ENCODE measurements at places on chromosomes 5 and 9.

- no peak for DNase-seq
Measured at GRCh38 chr9:17065062-17065461, 69.8 kb upstream of the CNTLN start.

GRCh38 chr9:93091453-93092081, 4.5 kb upstream of the CARD19 start:
- peak; percentile 59 for DNase-seq

- DNase-seq = no peak
Measured at GRCh38 chr5:137741718-137742117, 5.8 kb upstream of the KLHL3 start.

DNA sequence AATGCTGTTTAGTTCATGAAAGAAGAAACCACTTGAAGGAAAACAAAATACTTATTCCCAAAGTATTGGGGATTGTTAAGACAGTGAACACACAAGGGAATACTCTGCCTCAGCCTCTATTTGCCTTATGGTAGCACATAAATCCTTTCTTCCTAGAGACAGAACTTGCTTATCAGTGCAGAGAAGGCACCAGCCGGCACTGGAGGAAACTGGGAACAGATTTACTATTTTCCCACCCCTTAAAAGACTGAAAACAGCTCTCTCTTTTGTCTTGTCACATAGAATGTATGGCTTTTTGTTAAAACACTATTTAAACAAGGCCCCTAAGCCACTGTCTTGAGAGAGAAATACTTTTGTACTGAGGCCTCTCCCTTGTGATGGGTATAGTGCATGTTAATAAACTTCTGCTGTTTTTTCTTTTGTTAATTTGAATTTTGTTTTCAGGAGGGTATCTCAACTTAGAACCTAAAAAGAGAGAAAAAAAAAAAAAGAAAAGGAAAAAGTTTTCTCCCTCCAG, 40.7 kb upstream of the EDIL3 start:
- no peak for DNase-seq

DNA sequence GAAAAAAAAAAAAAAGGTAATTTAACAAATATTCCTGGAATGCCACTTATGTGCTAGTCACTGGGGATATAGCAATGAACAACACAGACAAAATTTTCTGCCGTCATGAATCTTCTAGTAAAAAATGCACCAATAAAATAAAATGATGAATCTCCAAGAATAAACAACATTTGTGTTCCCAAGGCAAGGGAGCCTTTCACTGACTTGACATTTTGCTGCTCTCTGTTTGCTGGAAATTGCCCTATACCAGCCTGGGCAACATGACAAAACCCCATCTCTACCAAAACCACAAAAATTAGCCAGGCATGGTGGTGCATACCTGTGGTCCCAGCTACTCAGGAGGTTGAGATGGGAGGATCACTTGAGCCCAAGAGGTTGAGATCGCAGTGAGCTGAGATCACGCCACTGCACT, 64.5 kb upstream of the ERBIN start:
- peak; percentile 80 for DNase-seq

DNA sequence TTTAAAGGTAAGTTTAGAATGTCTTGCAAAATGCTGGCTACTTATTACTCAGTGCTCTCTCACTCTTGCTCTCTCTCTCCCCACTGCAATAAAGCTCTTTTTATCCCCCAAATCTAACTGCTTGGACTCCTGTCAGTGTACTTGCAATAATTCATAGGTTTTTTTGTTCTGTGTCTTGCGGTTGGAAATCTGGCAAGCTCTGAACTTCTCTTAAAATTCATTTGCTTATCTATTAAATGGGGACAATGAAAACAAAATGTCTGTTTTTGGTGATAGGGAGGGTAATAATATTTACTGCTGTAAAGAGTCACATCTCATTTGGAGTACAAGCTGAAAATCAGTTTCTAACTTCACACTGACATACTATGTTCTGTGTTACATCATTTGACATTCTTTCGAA, 18.7 kb upstream of the OR13D1 start:
- no peak for DNase-seq

DNA sequence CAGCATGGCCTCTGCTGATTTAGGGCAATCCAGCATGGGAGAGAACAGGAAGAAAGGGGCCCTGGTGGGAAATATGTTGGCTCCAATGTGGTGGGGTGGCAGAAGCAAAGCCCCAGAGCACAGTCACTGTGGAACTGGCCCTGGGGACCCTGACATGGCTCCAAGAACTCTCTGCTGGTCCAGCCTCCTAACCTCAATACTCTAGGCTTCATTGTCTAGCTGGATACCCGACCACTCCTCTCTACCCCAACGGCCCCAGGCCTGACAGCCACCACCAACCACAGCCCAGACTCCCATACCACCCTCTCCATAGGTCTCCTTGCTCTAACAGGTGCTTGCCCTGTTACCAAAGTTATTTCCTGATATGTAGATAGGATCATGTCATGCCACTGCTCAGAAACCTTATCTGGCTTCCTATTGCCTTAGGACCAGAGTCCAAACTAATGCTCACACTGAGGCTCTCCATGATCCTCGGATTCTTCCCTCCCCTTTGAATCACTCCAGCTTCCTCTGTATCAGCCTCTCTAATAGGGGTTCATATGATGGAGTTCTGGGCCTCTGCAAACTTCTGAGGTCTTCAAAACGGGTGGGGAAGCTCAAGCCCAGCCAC, 12.9 kb downstream of the ACSL6 start:
- no peak for DNase-seq

- DNase-seq = no peak
Measured at GRCh38 chr5:27876071-27876470, 837.7 kb upstream of the CDH9 start.

DNA sequence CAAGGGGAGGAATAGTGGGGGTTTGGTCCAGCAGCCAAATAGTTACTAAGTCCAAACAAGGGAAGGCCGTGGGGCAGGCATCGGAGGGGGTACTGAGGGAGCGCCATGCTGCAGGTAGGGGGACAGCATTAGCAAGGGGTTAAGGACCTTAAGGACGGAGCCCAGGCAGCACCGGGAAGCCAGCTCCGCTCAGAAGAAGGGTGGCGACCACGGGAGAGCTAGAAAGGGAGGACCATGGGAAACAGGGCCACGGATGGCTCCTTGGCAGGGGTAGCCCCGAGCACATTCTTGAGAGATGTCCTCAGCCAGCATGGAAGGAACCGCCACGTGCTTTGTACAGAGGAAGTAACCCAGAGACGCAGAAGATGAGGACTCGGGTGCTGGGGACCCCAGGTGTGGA, 76.2 kb upstream of the STXBP1 start:
- no peak for DNase-seq

- no peak for DNase-seq
Measured at GRCh38 chr5:133779828-133780475, 167.6 kb upstream of the FSTL4 start.

DNA sequence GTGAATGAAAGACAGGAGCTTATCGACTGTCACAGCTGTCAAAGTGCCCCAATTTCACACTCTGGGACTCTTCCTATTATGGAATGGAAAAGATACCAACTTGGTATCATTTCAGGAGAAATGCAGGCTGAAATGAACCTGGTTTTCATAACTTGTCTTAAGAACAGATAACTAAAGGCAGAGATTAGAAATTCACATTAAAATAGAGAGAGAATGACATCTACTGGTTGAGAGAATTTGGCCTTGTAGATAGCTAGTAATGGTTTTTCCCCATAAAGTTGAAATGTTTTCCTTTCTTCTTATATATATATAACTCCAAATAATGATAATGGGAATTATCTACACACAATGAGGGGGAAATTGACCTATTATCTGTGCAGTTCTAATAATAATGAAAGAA, 600.2 kb upstream of the CCNG1 start:
- DNase-seq = no peak

- DNase-seq = no peak
Measured at GRCh38 chr5:79689541-79690466, at the start of gene CMYA5. CMYA5 (plus strand) TSS chr5:79689836; CDS start chr5:79689908, 72 bp downstream.

DNA sequence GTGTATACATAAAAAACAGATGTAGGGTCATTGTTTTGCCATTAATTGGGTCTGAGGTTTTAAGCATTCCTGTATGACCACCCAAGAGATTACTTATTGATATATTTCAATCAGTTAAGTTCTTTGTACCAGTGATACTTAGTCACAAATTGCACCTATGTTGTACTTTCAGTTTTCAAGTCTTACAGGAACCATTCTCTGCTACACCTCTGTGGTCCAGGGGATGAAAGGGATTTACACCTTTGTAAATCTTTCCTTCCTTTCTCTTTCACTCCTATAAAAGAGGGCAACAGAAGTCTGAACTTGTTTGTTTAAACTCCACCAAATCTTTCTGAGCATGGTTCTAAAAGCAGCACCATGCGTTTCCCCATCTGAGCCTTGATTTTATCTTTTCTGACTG, 86.1 kb downstream of the DEPDC1B start:
- no peak for DNase-seq

DNA sequence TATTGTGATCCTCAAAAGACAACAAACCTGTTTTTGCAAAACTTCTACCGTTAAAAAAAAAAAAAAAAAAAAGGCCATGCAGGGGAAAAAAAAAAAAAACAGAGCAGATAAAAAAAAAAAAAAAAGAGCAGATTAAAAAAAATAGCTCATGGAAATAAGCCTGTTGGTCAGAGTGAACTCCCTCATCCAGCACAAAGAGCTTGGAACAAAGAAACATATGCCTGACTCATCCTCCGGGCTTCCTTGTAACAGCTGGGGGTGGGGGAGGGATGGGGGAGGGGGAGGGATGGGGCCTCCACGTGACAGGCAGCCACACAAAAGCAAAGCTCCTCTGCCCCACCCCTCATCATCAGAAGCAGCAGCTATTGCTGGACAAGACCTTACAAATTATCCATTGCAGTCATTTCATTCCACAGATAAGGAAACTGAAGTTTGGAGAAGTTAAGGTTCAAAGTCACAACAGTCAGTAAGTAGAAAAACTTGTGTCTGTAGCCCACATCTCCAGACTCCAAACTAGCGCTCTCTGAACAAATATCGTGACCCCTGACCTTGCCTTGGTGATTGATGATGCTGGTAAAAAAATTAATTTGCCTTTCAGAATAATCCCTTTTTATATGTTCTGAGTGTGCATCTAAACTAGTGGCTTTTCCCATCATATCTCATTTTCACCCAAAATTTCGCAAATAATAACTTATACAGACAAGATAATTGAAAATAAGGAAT, 38.9 kb downstream of the SLC35D2 start:
- peak; percentile 91 for DNase-seq

DNA sequence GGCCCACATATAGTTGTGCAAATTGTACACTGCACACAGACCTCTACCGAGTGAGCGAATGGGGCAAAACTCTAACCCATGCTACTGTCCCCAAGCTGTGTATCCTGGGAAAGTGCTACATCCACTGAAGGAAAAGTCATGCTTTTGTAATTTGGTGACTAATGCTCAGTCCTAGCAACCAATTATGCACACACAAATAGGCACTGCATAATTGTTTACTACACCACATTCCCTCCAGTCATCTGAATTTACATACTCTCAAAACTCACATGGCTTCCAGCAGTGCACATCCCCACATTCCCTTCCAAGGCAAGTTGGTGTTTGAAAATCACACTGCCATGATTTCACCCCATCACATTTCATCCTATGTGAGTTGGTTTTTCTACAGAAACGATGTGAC, 125.9 kb upstream of the OSMR start:
- peak; percentile 61 for DNase-seq

DNA sequence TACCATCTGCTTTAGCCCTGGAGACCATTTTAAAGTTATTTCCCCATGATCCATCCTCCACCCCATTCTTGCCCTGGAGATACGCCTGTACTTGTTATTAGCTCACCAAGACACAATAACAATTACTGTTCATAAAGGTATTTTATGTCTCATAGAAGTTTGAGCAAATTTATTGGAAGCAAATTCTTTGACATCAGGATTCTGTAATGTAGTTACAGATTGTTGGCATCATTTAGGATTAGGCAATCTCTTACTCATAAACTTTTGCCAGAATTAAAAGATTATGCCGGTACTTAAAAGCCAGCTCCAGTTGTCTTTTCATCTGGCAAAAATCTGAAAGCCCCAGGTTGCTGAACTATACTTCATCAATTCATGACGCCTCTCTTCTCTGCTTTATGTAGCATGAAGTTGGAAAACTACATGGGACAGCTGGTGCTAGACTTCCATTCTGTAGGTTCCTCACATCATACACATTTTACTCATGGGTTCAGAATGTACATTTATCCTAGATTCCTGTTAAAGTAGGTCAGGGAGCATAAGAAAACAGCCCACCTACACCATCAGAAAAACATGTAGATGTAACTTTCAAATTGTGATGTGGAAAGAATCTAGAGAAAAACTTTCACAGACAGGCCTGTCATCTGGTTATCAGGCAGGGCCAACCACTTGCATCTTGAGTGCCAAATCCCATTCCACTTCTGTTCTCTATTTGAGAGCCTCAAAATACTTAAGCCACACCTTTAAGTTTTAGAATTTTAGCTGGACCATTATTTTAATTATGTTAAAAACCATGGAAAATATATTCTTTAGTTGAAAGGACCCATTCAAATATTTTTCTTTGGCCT, 14.0 kb downstream of the ATP10B start:
- DNase-seq = peak; percentile 20

DNA sequence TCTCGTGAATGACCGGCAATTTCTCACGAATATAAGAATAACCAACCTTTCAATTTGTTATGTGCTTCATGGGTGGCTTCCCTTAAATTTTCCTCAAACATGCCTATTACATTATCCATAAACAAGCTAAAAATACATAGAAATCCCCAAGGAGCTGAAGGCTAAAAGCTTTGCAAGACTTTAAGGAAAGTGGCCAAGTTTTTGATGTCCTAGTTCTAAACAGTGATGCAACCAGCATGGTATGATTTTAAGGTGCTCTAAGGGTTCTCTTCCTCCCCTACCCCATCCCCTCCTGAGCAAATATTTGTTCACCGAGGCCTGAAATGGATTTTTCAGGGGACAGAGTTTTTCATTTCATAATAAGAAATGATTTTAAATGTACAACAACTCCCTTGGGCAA, 79.8 kb downstream of the RGS7BP start:
- no peak for DNase-seq

DNA sequence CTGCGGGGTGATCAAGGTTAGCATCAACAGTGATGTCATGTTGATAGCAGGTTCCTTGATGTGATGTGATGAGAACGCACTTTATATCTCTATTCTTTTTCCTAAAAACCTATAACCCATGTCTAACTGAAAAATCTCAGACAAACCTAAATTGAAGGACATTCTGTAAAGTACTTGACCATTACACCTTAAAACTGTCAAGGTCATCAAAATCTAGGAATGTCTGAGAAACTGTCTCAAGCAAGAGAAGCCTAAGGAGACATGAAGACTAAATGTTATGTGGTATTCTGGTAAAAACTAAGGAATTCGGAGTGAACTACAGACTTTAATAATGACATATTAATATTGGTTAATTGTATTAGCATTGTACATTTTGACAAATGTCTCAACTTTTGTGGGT, 170.0 kb downstream of the AOPEP start:
- DNase-seq = no peak

- DNase-seq = no peak
Measured at GRCh38 chr9:34555500-34555899, 32.7 kb upstream of the ENHO start.

GRCh38 chr9:20353524-20353923, 268.8 kb downstream of the MLLT3 start:
- DNase-seq = no peak

- DNase-seq = no peak
Measured at GRCh38 chr9:81317939-81318338, 371.4 kb downstream of the TLE1 start.

Measured in stromal cell of bone marrow (primary cell).